ENCODE measurements at places on chromosomes 7 and 10. TPM values are rescaled to one million over a fixed set of nuclear protein-coding genes. Genes with fewer than 3 reads are reported as not detected.

DNA sequence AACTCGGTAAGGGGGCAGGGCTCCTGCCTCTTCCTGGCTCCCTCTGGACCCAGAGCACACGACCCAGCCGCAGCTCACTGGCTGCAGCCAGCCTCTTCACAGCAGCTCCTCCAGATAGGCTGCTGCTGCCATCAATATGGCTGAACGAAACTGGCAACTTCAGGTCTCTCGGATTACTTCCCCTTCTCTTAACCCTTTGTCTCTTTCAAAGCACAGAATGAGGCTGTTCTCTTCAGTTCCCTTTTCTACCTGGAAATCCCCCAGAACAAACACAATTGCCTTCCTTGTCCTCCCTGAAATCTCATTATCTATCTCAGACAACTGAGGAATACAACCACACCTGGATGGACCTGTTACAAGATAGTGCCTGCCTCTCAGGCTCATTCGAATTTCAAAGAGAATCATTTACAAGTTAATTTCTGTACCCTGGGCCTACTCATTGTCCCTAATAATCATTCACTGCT lies 193.4 kb upstream of the MBL2 start:
- no peak for DNase-seq

GRCh38 chr7:116337018-116337417 lies 126.7 kb downstream of the TES start:
- no peak for DNase-seq

- DNase-seq = no peak
These were observed 94.4 kb upstream of the SEMA3C start for GRCh38 chr7:81013083-81013817.

DNA sequence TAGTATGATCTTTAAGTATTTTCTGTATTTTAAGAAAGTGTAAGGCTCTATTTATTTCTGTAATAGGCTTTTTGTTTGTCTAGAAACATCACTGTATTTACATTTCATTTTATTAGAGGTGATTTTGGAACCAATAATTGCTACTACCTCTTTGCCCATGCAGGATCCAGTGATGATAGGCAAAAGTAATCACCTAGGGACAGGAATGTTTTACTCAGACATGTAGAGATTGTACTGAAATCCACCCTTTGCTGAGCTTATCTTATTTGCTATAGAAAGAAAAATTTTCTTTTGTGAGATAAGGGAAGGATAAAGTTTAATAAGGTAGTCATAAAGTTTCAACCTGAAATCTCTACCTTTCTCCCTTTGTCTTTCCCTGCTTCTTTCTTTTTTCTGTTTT lies 73.5 kb downstream of the MKLN1 start:
- no peak for DNase-seq

- no peak for DNase-seq
These were observed 19.9 kb downstream of the TMEM72 start for GRCh38 chr10:44930904-44931620.

- no peak for DNase-seq
These were observed 64.2 kb upstream of the SH2B2 start for GRCh38 chr7:102222445-102222844.

GRCh38 chr10:18607503-18608378 lies 43.6 kb downstream of the NSUN6 start:
- DNase-seq = peak; percentile 56

DNA sequence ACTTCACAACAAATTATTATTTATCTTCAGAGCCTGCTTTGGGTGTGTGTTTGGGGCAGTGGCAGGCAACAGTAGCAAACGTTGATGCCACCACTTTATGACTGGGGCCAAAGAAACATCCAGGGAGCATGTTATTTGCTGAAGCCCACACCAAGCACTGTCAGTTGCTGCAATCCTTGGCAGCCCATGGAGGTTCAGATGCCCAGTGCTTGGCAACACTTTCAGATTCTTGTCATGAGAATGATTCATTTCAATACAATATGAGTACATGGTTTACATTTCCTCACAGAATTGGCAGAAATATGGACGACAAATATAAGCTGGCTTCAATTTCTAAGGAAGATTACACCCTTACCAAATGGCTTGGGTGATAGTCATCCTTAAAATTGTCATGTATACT lies 46.5 kb upstream of the GLI3 start:
- no peak for DNase-seq

GRCh38 chr10:74927701-74928100 lies 101.3 kb downstream of the KAT6B start:
- DNase-seq = no peak

DNA sequence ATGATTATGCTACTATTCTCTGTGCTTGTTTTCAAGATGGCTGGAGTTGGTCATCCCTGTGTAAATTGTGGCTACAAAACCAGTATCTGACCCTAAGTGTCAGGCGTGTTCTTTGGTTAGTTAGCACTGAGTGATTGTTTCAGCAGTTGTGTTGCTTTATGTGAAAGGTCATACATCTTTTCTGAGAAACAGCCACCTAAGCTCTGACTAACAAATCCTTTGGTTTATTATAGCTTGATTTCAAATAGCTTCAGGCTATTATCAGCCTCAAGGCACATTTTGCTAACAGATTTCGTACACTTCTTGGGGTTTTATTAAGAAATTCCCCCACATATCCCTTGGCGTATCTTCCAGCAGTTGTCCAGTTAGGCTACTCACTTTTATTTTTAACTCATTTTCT lies 4.8 kb upstream of the ADRB1 start:
- DNase-seq = no peak

GRCh38 chr7:104980841-104981671 lies 32.9 kb upstream of the KMT2E start:
- no peak for DNase-seq

- no peak for DNase-seq
These were observed 7.3 kb downstream of the SEPHS1 start for GRCh38 chr10:13340626-13341376.

DNA sequence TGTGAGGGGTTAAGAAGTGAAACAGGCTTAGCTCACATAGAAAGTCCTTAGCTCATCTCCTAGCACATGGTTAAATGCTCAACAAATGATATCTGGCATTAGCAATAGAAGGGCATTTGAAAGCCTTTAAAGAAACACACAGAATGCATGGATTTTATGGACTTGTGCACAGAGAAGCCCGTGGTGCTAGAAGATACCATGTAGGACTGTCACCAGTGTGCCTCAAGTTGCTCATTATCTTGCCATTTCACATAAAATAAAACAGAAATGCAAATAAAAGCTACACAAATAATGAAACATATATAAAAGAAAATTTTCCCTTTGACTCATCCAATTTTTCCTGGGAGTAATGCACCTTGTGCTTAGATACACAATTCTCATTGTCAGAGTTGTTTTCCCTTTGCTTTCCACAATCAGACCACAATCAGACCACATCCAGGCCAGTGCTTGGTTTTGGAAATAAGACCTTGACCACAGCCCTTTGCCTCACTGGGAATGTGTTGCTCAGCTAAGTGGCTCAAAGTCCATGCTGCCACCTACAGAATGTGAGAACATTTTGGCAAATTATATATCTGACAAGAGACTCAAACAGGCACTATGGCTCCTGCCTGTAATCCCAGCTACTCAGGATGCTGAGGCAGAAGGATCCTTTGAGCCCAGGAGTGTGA lies 9.5 kb upstream of the WDR11 start:
- no peak for DNase-seq

DNA sequence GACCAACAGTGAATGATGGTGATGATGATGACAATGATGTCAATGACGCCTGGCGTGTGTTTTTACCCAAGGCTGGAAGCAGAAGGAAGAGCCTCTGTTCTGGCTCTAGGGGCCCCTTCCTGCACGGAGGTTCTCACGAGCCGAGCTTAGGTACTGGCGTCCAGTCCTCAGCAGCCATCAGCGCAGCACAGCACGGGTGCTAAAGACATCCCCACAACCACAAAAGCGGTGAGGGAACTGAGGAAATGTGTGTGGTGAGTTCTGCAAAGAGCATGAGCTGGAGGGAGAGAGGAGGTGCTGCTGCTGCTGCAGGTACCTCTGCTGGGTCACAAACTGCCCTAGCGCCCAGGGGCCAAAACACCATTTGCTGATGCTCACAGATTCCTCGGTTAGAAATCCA lies 81.6 kb downstream of the SFMBT2 start:
- no peak for DNase-seq

DNA sequence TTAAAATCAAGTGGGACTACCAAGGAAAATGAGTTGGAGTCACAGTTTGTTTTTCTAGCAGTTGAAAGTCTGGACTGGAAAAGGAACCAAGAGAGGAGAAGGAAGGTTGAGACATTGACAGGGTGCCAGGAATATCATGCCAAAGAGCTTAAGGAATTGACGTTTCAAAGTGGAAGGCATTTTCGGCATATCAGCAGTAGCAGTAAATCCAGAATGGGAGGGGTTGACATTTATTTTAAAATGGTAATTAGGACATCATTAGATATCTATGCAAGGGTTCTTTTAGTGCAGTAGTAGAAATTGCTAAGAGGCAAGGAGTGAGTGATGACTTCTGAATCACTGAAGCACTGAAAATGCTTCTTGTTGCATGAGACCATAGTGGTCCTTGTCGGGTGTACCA lies 335.9 kb upstream of the PLXDC2 start:
- DNase-seq = no peak

GRCh38 chr7:115146148-115146547 lies 224.3 kb downstream of the MDFIC start:
- no peak for DNase-seq

DNA sequence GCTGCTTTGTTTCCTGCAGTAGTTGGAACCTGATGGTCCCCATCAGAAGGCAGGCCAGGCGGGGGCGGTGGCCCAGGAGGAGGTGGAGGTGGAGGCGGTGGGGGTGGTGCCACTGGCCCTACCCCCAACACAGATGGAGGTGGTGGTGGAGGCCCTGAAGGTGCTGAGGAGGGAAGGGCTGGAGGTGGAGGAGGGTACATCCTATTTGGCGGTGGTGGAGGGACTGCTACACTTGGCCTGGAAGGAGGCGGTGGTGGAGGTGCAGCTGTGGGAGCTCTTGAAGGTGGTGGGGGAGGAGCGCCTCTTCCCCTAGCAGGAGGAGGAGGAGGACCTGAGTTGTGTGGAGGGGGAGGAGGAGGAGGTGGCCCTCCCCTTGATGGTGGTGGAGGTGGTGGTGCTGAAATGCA lies 36.8 kb downstream of the LMOD2 start:
- no peak for DNase-seq

PILRA gene
- 21.5 TPM for total RNA-seq

CPA2 gene
- 0.72 TPM for total RNA-seq

ADCY1 gene
- total RNA-seq = 5.8 TPM

PTN gene
- 3.2 TPM for total RNA-seq

LEP gene
- total RNA-seq = 0.45 TPM

WNT8B gene
- not detected for total RNA-seq

SKIDA1 gene
- 1.4 TPM for total RNA-seq

ANKRD2 gene
- total RNA-seq = 0.39 TPM

PIP4K2A gene
- total RNA-seq = 90.3 TPM

UCN3 gene
- total RNA-seq = not detected

SFTPA1 gene
- not detected for total RNA-seq

Data from aorta (tissue), 5 donors.